ENCODE measurements at places on chromosomes 5 and 9.

DNA sequence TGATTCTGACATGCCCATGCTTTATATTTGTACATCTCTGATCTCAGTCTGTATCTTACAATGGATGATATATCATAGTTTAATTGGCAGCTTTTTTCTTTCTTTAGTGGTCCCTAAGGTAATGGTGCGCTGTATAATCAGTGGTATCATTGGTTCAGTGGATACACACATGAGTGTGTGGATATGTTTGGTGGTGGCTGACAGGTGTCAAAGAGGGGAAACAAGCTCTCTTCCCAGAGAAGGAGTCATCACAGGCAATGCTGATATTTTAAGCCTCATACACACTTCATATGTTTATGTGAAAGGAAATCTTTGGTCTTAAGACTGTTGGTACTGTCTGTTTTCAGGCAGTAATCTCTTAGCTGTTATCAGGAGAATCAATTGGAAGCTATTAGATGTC is 52.1 kb upstream of the KIAA1958 start:
- DNase-seq: no peak

DNA sequence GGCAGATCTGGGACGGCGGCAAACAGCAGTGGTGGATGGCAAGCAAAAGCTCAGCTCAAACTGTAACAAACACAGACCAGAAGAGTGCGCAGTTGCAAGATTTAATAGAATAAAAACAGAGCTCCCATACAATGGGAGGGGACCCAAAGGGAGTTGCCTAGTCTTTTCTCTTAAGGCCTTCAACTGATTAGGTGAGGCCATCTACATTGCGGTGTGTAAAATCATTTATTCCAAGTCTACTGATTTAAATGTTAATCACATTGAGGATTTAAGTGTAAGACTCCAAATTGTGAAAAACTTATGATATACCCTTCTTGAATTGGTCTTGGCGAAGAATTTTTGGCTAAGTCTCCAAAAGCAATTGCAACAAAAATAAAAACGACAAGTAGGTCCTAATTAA is 21.6 kb upstream of the C1QTNF3 start:
- DNase-seq: no peak

DNA sequence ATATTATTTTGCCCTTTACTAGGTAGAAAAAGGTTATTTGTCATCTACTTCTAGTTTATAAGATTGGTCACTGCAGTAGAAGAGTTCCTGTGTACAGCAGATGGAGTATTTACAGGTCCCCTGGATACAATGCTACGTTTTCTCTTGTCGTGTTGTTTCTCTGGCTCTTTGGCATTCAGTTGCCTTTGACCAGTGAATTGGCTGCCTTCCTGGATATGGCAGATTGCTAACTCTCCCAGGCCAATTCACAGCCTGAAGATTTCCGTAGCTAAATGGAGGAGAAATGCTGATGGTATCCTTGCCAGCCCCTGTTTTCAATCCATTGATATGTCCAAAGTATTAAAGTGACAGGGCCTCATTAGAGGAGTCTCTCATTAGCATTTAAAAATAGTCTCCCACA is 32.5 kb upstream of the GNAQ start:
- DNase-seq: no peak

DNA sequence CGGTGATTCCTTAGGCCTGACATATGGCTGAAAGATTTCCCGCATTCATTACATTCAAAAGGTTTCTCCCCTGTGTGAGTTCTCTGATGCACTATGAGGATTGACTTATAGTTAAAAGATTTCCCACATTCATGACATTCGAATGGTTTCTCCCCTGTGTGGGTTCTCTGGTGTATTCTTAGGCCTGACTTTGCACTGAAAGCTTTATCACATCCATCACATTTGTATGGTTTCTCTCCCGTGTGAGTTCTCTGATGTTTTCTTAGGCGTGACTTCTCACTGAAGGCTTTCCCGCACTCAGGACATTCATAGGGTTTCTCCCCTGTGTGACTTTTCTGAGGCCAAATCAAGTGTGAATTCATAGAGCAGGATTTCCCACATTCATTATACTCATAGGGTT is 35.8 kb downstream of the ZNF782 start:
- no peak for DNase-seq

GRCh38 chr9:123509646-123510045 is 153.6 kb downstream of the CRB2 start:
- DNase-seq: no peak

GRCh38 chr9:99948896-99949295 is 42.4 kb downstream of the STX17 start:
- no peak for DNase-seq

- no peak for DNase-seq
These were observed 726.1 kb upstream of the ADAMTS16 start for GRCh38 chr5:4413996-4414395.

Measured in Caco-2 (cell line).